GM13977 (cell line): ENCODE measurements at places on chromosomes 11 and 22.

DNA sequence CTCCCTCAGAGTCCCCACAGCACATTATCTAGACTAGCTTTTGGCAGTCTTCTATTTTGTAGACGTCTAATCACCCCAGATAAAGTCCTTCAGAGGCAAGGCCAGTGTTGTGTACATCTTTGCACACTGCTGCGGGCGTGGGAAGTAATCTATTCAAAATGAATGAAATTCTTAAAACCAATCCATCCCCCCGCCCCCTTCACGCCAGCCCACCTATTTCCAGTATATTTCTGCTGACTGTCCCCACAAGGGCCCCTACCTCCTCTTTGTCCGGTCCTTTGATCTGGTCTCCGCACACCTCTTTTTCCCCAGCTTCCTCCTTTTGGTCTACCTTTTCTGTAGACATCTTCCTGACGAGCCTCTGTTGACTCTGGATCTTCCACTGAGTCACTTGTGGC, 375 bp downstream of the BSCL2 start:
- DNase-seq: no peak

DNA sequence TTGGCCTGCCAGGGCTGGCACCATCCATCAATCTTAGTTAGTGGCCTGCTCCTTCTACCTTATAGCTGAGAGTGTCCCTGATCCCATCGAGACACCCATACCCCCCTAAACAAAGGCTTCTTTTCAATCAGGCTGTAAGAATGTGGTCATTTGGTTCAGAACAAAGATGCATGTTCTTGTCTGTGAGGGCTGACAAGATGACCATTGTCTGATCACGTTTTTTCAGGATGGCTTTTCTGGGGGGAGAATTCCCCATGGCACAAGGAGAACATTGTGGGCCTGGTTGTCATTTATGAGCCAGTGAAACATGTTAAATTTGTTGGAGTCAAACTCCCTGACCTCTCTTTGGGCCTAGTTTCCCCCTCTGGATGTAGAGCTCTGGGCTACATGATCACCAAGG, 160.4 kb downstream of the INSC start:
- DNase-seq: no peak

GRCh38 chr11:10155793-10156490, 138.1 kb downstream of the SBF2 start:
- no peak for DNase-seq

DNA sequence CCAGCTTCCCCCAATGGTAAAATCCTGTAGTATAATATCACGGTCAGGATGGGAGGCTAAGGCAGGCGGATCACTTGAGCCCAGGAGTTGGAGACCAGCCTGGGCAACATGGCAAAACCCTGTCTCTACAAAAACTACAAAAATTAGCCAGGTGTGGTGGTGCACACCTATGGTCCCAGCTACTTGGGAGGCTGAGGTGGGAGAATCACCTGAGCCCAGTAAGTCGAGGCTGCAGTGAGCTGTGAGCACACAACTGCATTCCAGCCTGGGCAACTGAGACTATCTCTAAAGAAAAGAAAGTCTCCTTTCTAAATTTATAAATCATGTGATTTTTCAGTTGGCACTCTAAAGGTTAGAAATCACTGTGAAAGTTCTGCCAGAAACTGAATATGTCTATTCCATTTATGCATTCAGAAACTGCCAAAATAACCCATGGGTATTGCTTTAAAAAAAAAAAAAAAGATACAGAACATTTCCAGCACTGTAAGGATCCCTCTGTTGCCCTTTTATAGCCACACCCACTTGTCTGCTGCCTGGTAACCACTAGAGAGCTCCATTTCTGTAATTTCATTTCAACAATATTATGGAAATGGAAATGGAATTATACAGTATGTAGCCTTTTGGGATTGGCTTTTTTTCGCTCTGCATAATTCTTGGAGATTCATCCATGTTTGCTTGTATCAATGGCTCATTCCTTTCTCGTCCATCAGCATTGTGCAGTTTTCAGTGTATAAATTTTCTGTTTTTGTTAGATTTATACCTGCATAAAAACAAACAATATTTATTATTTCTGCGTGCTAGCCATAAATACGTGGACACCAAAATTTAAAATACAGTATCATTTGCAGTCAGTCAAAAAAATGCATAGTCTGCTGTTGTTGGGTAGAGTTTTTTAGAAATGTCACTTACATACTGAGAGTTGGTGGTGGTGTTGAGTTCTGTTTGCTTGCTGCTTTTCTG, 9.4 kb downstream of the CDC45 start:
- DNase-seq: no peak

DNA sequence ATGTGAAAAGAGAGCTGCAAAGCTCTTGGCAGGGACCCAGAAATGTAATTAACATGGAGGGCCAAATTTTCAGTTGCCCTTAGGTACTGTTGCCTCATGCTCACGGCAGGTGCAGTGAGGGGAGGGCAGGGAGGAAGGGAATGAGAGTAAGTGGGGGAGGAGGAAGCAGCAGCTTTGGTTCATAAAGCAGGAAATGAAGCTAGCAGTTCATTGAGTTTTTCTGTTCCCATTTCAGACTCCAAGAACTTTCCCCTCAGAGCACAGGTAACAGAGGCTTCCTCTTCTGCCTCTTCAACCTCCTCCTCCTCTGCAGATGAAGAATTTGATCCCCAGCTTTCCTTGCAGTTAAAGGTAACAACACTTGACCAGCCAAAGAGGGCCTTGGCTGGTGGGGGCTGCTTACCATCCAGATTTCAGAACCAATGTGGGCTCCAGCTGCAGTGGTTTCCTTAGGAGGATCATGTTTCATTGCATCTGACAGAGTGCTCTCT, 57.9 kb upstream of the PARVA start:
- DNase-seq: no peak

DNA sequence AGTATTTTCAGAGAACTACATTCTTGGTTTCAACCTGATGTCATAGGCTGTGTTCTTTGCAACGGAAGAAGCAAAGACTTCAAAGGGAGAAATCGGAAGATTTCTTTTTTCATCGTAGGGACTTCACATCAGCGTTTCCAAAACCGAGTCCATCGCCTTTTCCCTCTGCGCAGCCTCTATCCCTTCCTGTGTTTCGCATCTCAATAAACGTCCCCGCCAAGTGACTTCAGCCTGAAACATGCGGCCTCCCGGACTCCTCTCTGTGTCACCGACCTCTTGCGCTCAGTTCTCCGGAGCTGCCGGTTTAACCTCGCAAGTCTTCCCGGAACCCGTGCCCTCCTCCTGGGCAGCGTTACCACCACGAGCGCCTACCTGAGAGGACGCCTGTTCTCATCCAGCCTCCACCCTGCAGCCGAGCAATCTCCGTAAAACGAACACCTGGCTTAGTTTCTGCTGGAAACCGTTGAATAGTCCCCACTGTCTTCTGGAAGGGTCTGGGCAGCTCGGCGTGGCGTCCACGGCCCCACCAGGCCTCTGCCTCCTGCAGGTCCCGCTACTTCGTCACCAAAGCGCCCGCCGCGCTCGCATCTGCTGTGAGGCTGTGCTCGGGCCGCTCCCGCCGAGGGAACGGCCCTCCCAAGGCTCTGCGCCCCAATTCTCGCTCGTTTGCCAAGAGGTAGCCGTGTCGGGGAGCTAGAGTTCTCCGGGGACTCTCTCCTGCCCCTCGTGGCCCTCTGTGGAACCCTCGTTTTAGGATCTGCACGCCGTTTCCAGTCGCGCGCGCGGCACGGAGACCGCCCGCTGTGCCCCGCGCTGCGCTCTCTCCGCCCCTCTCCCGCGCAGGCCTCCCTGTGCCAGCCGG, at the start of gene GLB1L3:
GLB1L3 (plus strand) TSS at position 846 of the 862 bp plus-strand sequence. CDS start 362 bp downstream, outside the sequence.
- peak; percentile 73 for DNase-seq

GRCh38 chr22:29949872-29950271, 66.9 kb downstream of the MTMR3 start:
- DNase-seq: no peak

DNA sequence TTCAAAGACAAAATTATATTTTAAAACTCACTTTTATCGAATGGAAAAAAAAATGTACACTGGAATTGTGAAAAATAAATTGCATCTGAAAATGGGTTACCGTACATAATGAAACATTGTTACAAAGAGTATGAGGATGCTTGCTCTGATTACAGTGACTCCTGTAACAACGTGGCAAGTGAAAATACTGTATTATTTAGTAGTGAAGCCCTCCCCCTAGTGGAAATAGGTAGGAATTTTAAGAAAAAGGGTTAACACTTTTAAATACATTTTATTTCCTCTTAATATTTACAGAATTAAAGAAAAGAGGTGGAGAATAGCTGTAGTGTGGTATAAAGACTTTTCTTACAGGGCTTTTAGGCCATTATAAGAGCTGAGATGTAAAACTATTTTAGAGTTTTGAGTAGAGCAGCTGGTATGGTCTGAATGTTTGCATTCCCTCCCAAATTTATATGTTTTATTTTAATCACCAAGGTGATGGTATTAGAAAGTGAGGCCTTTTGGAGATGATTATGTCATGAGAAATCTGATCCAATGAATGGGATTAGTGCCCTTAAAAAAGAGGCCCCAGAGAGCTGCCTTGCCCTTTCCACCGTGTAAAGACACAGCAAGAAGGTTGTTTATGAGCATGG, 25.2 kb downstream of the FAM76B start:
- peak; percentile 54 for DNase-seq

DNA sequence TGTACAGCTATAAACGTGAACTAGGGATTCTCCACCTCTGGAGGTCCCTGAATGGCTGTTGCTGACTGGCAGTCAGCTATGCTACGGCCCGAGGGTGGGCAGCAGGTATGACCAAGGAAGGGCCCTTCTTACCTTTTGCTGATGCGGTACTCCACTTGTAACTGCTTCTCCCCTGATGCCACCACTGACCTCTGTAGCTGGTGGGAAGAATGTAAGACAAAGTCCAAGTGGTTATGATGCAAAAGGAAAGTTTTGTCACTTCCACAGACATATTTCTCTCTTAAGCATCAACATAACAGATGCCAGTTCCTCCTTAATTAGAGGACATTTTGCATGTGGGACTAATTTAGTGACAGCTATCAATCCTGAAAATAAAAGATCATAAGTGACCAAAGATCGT, 32.2 kb downstream of the P4HA3 start:
- DNase-seq: no peak

- no peak for DNase-seq
These were observed 17.7 kb downstream of the DNAJC24 start for GRCh38 chr11:31387379-31387778.
